ENCODE measurements at places on chromosomes 7 and 10.

DNA sequence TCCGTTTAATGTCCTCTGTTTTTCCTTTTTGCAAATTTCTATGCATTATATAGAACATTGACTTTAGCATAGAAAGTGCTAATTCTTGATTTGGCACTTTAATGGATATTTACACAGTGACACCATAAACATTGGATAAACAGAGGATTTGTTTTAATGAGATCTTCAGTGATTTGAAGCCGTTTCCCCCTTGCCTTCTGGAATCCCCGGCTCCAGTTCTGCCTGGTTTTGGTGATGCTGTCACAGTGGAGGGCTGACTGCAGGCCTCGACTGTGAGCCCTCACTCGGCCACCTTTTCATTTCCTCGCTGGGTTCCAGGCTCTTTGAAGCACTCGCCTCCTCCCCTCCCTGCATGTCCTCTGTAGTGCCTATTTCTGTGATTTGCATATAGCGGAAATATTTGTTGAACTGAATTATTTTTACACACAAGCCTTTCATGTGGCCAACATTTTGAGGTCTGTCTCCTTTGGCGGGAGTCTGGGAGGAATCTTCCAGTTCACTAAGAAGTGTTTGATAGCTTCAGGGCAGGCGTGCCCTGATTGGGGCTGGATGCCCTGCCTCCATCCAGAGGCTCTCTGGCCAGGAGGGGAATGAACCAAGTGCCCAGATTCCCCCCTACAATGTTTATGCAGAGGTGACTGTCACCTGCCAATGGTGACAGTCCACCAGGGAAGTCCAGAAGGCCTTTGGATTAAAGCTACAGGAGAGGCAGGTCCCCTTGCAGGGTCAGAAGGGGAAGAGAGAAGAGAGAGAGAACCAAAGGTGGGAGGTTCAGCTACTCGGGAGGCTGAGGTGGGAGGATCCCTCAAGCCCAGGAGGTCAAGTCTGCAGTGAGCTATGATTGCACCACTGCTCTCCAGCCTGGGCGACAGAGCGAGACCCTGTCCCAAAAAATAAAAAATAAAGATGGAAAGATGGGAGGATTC, 67.5 kb downstream of the CUX1 start:
- no peak for DNase-seq

DNA sequence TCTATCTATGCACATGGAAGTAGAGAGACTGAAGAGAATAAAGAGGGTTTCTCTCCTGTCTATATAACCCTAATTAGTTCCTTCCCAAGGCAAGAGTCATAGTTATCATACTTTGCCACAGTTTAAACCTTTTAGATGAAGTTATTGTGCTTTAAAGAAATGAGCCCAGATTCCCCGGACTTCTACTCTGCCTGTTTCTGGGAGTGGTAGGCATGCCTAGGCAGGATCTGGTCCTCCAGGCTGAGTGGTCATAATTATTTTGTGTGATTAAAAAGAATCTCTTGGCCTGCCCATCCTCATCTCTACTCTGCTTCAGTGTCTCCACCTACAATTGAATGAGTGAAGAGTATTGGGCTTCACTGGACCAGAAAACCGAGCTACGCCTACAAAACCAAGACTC, 179.2 kb downstream of the IMMP2L start:
- no peak for DNase-seq

- no peak for DNase-seq
Observed at GRCh38 chr7:28818996-28819395, 139.1 kb downstream of the TRIL start.

- no peak for DNase-seq
Observed at GRCh38 chr10:116737627-116738327, 4.6 kb downstream of the HSPA12A start.

- DNase-seq, result no peak
Observed at GRCh38 chr10:44293842-44294241, 91.1 kb downstream of the CXCL12 start.

- DNase-seq, result no peak
Observed at GRCh38 chr10:86160890-86161585, 205.6 kb downstream of the GRID1 start.

DNA sequence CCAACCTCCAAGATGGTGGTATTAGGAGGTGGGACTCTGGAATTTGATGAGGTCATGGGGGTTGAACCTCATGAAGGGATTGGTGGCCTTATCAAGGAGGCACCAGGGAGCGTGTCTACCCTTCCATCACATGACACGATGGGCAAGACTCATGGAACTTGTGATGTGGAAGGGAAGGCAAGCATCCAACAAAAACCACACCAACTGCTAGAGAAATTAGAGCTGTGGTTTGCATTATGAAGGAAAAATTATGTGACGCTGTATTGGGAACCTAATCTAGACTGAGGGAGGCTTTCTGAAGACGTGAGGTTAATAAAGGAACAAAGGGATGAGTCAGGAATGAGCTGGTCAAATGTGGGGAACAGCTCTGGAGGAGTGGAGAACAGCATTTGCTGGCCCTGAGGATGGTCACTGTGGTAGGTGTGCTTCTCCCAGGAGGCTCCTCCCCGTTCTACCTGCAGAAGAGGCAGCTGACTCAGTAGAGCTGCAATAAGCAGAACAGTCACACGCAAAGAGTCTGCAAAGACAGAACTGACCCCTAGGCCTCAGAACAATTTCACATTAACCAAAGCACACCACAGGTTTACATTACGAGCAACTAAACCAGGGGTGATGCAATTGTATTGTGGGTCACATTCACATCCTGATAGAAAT, 236.6 kb upstream of the GRB10 start:
- no peak for DNase-seq

GRCh38 chr10:88110822-88111221, 247.4 kb downstream of the PTEN start:
- DNase-seq, result no peak

GRCh38 chr10:78657163-78657861, 411.5 kb upstream of the ZMIZ1 start:
- peak; percentile 10 for DNase-seq

GRCh38 chr7:128986609-128987008, 48.9 kb downstream of the IRF5 start:
- DNase-seq, result no peak

GRCh38 chr10:1944487-1944886, 207.2 kb upstream of the ADARB2 start:
- no peak for DNase-seq

GRCh38 chr10:69449841-69450240, 1.4 kb upstream of the TSPAN15 start:
- no peak for DNase-seq

GRCh38 chr10:86066696-86067095, 299.9 kb downstream of the GRID1 start:
- no peak for DNase-seq

DNA sequence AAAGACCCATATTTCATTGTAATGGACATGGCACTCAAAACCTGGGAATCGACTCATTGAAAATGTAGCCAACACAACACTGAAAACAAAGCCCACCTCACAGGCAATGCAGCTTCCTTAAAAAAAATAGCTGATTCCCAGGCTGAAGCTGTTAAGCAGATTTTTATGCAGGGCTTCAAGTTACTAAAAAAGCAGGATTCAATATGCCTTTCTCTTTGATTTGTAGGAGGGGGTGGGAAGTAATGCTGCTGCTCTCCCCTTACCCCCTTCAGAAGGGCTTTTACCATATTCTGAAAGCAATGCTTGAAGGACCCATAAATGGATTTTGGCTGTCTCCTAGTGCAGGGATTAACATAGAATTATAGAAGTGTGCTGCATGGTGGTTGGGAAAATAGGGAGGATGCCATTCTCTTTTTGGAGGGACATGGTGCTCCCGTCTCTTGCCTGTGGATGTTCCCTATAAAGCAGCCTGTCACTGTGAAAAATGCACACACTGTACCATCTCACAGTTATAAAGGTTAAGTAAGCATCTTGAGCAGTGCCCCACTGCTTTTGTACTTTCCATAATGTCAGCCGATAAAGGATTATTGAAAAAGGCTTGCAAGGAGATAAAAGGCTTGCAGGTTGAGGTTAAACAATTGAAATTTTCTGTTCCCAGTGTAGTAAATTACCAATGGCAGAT, 262.8 kb downstream of the AUTS2 start:
- no peak for DNase-seq

DNA sequence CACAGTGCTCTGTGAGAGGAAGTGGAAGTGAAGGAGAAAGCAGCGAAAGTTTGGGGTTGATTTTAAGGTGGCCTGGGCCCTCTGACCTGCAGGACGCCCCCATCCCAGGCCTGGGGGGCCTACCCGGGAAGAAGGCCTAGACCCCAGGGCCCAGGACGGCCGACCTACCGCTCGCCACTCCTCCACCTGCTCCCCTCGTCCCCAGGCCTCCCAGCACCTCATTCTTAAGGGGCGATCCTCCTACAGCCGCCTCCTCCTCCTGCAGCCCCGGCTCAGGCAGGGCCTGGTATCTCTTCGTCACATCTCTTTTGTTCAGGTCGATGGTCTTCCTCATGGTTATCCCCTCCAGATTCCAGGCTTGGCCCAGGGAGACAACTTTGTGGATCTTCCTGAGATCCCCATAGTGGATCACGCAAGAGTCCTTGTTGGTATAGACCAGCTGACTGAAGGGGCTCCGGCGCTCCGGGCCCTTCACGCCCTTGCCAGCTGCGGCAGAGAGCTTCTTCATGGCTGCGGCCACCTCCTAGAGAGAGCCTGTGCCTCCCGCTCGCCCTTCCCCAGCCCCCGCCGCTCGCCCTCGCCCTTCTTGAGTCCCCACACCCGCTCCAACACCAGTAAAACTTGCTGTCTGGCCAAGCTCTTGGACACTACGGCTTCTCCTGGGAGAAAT, 117.5 kb downstream of the OR13A1 start:
- DNase-seq, result no peak

DNA sequence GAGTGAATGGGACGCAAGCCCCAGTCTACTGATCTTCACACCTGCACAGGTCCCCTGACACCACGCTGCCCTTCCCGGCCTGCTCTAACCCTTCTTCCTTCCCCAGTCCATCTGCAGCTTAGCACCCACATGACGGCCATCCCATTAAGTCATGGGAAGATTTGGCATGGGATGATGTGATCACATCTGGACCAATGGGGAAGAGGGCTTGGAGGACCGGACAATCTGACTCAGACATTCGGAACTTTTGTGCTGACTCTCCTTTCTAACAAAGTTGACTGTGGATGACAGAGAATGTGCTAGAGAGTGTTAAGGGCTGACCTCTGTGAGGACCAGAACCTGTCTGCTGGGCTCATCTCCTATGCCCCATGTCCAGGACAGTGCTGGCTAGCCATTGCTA, 15.6 kb downstream of the CXCL12 start:
- DNase-seq, result no peak

GRCh38 chr7:129523924-129524323, 21.6 kb downstream of the SMKR1 start:
- DNase-seq, result no peak

GRCh38 chr10:103637927-103638557, 144.5 kb downstream of the NEURL1 start:
- DNase-seq, result no peak

- no peak for DNase-seq
Observed at GRCh38 chr7:94888551-94888950, 18.8 kb upstream of the PPP1R9A start.

- no peak for DNase-seq
Observed at GRCh38 chr7:74173491-74173865, 678 bp upstream of the EIF4H start.

DNA sequence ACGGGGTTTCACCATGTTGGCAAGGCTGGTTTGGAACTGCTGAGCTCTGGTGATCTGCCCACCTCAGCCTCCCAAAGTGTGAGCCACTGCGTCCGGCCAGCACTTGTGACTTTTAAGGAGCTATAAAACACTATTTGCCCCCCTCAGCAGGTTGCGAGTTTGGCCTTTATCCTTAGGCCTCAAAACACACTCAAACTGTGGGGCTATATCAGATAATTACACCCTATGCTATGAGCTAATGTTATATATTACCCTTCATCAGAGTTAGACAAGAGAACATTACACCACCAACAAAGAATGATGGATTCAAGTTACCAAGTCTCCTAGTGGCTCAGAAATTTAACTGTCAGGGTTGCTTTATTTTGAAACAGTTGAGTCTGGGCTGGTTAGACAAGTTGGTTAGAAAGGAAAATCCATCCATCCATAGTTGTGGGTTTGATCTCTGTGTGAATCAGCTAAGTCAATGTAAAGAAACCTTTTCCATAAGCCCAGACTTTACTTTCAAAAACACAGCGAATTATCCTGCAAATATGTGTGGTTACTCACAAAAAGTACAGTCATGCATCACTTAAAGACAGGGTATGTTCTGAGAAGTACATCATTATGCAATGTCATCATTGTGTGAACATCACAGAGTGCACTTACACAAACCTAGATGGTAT, 115.8 kb downstream of the SEMA3D start:
- no peak for DNase-seq

GRCh38 chr7:127566242-127566641, 19.2 kb downstream of the GCC1 start:
- DNase-seq, result no peak

- DNase-seq, result no peak
Observed at GRCh38 chr7:129750091-129750490, 138.6 kb downstream of the NRF1 start.

- DNase-seq, result no peak
Observed at GRCh38 chr10:17206210-17206709, 4.8 kb upstream of the TRDMT1 start.

GRCh38 chr7:41648501-41648900, 54.4 kb downstream of the INHBA start:
- DNase-seq, result no peak

DNA sequence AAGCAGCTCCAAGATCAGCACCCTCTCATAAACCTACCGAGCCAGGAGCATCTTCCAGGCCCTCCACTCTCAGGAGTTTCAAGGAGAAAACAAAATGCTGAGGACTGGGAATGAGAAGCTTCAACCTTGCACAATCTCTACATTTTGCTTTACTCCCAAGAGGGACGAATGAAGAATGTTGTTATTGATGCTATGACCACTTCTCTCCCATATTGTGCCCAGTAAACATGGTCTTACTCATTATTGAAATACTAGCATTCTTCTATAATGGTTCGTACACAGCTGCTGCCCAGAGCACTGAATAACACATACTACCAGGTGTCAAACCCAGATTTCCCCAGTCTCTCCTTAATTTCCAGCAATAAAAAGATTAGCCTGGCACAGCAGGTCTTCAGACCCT, 63.4 kb upstream of the BET1 start:
- no peak for DNase-seq

DNA sequence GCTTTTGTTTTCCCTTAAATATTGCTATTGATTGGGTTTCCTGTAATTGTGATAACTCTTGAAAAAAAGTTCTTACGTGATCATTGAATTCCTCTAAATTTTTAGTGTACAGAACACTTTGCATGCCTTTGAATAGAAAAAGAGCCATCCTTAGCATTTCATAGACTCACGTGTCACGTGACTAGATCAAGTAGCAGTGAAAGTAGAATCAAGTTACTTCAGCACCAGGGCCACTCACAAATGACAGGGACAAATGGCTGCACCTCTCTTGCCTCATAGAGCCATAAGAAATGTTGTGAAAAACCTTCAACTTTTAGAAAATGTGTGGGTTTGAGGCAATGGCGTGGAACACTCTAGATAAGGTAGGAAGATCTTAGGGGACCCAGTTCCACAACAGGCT, 203.8 kb downstream of the ZEB1 start:
- DNase-seq, result no peak

- DNase-seq, result no peak
Observed at GRCh38 chr10:44774676-44775401, 136.3 kb upstream of the TMEM72 start.

- DNase-seq, result no peak
Observed at GRCh38 chr10:35643151-35644049, 1.3 kb upstream of the FZD8 start.
